AG08395 (cell line): ENCODE measurements at places on chromosomes 16 and 17.

- no peak for DNase-seq
Observed at GRCh38 chr16:55872130-55872529, 3.0 kb downstream of the CES5A start.

DNA sequence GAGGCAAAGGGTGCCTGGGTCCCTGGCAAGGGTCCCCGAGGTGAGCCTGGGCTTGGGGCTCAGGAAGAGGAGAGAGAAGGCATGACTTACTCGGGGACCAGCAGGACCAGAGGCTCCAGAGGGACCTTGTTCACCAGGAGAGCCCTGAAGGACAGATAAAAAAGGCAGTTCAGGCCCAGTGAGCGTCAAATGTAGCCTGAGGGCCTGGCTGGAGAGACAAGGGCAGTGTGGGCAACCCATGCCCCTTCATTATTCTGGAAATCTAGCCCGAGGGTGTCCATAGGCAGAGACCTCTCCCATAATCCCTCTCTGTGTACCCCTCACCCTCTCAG, 14.1 kb downstream of the COL1A1 start:
- no peak for DNase-seq

DNA sequence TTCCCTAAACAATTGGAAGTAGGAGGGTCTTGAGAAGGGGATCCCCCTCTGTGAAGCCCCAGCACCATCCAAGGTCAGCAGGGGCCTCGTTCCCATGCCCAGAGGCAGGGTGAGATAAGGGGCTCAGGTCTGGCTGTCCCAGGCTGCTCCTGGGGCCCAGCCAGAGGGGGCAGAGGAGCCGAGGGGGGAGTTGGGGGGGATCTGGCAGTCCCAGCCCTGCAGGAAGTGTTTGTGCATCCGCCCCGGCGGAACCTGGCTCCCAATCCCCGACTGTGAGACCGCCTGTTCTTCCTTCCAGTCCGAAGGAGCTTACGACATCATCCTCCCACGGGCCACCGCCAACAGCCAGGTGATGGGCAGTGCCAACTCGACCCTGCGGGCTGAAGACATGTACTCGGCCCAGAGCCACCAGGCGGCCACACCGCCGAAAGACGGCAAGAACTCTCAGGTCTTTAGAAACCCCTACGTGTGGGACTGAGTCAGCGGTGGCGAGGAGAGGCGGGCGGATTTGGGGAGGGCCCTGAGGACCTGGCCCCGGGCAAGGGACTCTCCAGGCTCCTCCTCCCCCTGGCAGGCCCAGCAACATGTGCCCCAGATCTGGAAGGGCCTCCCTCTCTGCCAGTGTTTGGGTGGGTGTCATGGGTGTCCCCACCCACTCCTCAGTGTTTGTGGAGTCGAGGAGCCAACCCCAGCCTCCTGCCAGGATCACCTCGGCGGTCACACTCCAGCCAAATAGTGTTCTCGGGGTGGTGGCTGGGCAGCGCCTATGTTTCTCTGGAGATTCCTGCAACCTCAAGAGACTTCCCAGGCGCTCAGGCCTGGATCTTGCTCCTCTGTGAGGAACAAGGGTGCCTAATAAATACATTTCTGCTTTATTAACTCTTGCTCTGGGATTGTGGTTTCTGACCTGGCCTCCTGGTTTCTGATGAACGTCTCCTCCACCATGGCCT, 14.9 kb downstream of the GPRC5C start:
- no peak for DNase-seq

DNA sequence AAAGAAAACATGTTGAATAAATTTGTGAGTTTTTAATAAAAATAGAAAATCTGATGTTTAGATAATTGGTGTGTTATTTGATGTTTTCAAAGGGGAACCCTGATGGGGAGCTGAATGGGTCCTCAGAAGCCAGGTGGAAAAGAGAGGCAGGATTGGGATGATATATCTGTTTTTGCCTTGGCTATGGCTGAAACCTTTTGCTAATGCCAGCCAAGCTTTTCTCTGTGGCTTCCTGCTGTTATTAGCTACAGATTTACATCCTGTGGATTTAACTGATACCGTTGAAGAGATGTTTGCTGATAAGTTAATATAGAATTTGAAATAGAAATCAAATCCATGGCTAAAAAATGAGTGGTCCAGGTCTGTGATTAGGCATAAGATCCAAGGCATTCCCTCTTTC, 4.2 kb upstream of the AATF start:
- peak; percentile 0 for DNase-seq

GRCh38 chr17:61511480-61512182, 59.4 kb downstream of the TBX4 start:
- no peak for DNase-seq

- DNase-seq = no peak
Observed at GRCh38 chr17:61568219-61569072, 22.6 kb downstream of the NACA2 start.
